ENCODE measurements at places on chromosomes 1 and 21. TPM values are rescaled to one million over a fixed set of nuclear protein-coding genes. Genes with fewer than 3 reads are reported as not detected.

- H3K36me3 ChIP-seq: no peaks in the 10 kb centered on the region
- peak overlapping the region; percentile 48 for H3K4me3 ChIP-seq
- no peaks in the 10 kb centered on the region for H3K27me3 ChIP-seq
- peak; percentile 73 for DNase-seq
Measured at GRCh38 chr1:244304156-244304555, 147.6 kb downstream of the ADSS2 start.

DNA sequence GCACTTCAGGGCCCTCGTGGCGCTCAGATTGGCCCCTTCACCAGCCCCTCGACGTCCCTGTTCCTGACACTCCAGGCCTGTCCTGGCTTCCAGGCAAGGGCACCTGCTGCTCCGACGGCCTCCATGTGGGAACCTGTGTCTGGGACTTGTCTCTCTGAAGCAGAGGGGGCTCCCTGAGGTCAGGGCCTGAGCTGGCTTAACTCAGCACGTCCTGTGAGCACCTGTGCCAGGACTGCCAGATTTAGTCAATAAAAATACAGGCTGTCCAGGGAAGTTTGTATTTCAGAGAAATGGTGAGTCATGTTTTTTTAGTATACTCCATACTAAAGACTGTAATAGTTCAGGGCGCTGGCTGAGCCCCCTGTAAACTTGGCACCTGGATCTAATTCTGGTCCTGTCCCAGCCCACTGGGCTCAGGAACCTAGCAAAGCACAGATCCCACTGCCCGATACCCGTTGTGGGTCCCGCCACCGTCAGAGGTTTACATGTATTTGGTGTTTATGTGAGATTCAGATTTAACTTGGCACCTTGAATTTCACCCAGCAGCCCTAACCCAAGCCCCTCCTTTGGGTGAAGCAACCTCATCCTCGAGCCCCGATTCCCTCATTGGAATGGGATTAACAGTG, 109.9 kb upstream of the IFFO2 start:
- no peaks in the 10 kb centered on the region for H3K27me3 ChIP-seq
- no peak for DNase-seq
- H3K4me3 ChIP-seq: no peak overlapping the region
- no peak overlapping the region for H3K27ac ChIP-seq
- H3K36me3 ChIP-seq: no peaks in the 10 kb centered on the region

DNA sequence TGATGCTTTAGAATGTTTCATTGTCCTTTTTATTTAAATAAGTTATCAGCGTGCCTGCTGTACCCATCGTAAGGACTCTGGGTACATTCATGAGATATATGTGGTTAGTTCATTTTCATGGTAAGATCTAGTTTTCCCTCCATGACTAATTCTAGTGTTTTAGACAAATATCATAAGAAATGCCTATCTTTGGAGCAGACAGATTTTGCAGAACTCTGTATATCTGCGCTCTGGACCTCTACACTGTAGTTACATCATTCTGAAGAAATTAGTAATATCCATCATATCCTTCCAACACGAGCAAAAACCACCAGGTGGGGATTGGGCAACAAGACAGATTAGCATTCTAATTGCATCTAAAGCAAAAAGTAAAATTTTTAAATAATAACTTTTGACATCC, 499.2 kb downstream of the SETD4 start:
- DNase-seq: no peak
- H3K36me3 ChIP-seq: no peaks in the 10 kb centered on the region
- H3K27me3 ChIP-seq: no peaks in the 10 kb centered on the region

Gene APP
- 88.8 TPM for polyA plus RNA-seq

Gene RGS13
- polyA plus RNA-seq: not detected

DNA sequence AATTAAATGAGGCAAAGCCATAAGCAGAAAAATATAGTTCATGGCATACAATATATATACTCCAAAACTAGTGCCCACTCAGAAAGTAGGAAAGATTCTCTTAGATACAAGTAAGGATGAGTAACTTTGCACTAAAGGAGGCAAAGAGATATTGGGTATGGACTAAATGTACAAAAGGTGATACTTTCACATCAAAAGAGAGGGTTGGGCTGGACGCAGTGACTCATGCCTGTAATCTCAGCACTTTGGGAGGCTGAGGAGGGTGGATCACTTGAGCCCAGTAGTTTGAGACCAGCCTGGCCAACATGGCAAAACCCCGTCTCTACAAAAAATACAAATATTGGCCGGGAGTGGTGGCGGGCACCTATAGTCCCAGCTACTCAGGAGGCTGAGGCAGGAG, 6.7 kb downstream of the KYAT3 start:
- peaks cover 43% of the 10 kb centered on the region for H3K36me3 ChIP-seq
- DNase-seq: no peak
- peaks cover 11% of the 10 kb centered on the region for H3K4me1 ChIP-seq
- H3K27me3 ChIP-seq: no peaks in the 10 kb centered on the region
- no peak overlapping the region for H3K27ac ChIP-seq

DNA sequence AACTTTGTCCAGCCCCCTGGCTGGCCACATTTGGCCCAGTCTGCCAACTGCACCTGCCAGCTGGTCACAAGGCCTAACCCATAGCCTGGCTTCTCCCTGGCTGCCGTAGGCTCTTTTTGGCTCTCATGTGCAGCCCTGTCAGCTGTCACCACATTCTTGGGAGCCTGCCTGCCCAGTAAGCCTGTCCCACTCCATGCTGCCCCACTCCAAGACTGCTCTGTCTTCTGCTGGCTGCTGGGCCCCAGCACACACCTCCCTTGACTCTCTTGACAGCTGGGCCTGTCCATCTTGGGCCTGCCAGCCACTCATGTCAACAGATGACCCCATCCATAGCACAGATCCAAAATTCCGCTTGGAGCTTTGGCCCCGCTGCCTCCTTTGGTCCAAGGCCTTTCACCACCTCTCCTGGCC, 74.3 kb upstream of the EDN2 start:
- H3K27ac ChIP-seq: no peak overlapping the region
- H3K27me3 ChIP-seq: no peaks in the 10 kb centered on the region
- no peak for DNase-seq
- peaks cover 3% of the 10 kb centered on the region for H3K36me3 ChIP-seq
- no peak overlapping the region for H3K4me3 ChIP-seq

DNA sequence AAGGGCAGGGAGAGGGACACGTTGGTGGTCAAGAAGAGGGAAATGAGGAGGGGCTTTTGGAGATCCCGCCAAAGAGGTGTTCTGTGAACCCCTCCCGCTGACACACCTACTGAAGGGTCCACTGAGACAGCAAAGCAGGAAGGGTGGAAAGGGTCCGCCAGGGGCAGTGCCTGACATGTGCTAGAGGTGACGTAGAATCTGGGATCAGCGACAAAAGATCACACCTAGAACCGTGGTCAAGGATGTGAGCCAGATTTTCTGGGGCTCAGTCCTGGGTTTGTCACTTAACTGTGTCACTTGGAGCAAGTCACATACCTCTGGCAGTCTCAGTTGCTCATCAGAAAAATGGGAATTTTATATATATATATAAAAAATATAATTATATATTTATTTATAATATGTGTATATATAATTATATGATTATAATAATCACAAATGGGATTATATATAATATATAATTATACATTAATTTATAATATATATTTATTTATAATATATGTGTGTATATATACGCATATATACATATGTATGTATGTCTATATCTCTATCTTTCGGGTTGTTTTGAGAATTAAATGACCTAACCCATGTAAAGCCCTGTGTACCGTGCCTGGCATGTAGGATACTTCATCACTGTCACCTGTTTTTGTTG, 35.0 kb upstream of the ATP5PO start:
- DNase-seq: no peak
- H3K4me3 ChIP-seq: no peak overlapping the region
- peaks cover 26% of the 10 kb centered on the region for H3K4me1 ChIP-seq
- no peaks in the 10 kb centered on the region for H3K27me3 ChIP-seq
- no peaks in the 10 kb centered on the region for H3K36me3 ChIP-seq

DNA sequence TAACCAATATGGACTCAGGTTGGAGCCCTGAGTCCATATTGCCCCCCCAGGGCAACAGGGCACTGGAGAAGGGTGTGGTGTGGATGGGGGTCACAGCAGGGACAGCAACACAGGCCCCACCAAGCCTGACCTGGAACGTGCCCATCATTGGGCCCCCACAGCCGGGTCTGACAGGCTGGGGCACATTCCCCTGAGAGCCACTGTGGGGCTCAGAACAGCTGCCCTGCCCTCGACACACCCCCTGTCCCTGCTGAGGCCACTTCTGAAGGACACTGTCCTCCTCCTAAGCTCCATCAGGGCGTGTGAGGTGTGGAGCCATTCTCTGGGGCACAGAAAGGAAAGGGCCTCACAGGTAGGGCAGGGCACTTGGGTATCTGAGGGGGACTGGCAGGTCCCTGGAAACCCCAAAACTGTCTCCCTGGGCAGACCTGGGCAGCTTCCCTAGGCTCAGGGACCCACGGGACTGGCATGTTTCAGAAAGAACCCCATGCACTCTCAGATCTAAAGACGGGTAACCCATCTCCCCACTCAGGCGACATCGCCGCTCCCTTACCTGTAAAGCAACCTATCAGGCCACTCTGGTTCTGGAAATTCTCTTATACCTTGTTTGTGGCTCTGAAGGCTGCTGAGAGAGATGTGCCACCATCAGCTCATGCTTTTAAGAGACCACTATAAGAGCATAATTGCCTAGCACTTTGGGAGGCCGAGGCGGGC, 95.5 kb downstream of the DMRTB1 start:
- H3K4me3 ChIP-seq: no peak overlapping the region
- DNase-seq: no peak
- no peak overlapping the region for H3K27ac ChIP-seq
- no peaks in the 10 kb centered on the region for H3K36me3 ChIP-seq
- no peaks in the 10 kb centered on the region for H3K4me1 ChIP-seq

Gene UAP1
- 2.8 TPM for polyA plus RNA-seq

DNA sequence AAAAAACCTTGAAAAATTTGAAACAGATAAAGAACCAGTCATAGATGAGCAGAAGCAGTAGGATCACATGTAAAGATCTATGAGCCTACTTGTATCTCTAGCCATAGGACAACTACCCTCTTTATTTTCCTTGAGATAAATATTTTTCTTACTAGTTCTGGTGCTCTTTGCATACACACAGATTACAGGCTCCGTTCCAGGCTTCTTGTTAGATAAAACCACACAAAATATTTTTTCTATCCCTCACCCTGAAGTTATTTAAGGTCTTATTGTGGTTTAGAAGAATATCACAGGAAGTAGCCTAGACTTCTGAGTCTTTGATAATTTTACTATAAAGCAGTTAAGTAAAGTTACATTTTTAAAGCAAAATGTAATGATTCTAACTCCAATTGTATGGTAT, 512.2 kb downstream of the NEGR1 start:
- H3K4me3 ChIP-seq: no peak overlapping the region
- H3K27me3 ChIP-seq: no peaks in the 10 kb centered on the region

GRCh38 chr1:200963076-200963475, 60.4 kb downstream of the KIF21B start:
- no peak for DNase-seq
- H3K27ac ChIP-seq: no peak overlapping the region
- H3K4me3 ChIP-seq: no peak overlapping the region
- no peaks in the 10 kb centered on the region for H3K4me1 ChIP-seq
- H3K27me3 ChIP-seq: no peaks in the 10 kb centered on the region

GRCh38 chr21:34836103-34836932, 167.5 kb downstream of the CLIC6 start:
- H3K27me3 ChIP-seq: no peaks in the 10 kb centered on the region
- H3K4me1 ChIP-seq: peaks cover 41% of the 10 kb centered on the region
- no peak overlapping the region for H3K4me3 ChIP-seq
- DNase-seq: peak; percentile 91

- no peak overlapping the region for H3K27ac ChIP-seq
- no peaks in the 10 kb centered on the region for H3K27me3 ChIP-seq
- H3K4me3 ChIP-seq: no peak overlapping the region
- no peaks in the 10 kb centered on the region for H3K36me3 ChIP-seq
- no peak for DNase-seq
Measured at GRCh38 chr1:208475951-208476845, 232.0 kb upstream of the PLXNA2 start.

DNA sequence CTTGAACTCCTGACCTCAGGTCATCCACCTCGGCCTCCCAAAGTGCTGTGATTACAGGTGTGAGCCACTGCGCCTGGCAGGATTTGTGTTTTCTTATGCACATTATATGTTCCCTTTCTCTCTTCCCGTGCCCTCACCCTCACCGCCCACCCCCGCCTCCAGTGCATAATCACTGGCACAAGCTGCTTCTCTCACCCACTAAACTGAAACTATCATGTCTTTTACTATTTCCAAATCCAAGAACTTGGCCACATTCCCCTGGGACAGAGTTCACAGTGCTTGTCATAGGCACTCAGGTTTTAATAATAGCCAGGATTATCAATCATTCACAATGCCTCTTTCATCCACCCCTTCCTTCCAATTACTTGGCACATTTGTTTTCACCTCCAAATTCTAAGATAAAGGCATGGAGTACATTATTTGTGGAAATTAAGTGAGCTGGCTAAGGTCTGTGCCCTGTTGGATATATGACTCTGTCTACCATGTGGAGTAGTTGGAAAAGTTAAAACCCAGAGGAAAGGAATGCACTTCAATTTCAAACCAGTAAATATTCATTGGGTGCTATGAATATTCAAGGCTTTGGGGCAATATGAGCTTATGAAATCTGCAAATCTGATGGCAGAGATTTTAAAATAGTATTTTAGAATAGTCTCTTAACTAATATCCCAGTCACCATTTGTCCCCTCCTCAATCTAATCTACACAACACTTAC, 17.6 kb upstream of the MAPKAPK2 start:
- no peak overlapping the region for H3K27ac ChIP-seq
- H3K27me3 ChIP-seq: peaks cover 2% of the 10 kb centered on the region
- peaks cover 27% of the 10 kb centered on the region for H3K4me1 ChIP-seq
- DNase-seq: no peak
- H3K4me3 ChIP-seq: no peak overlapping the region
- no peaks in the 10 kb centered on the region for H3K36me3 ChIP-seq

Gene UBL4B
- not detected for polyA plus RNA-seq

GRCh38 chr1:68372487-68372886, 77.3 kb downstream of the RPE65 start:
- H3K36me3 ChIP-seq: no peaks in the 10 kb centered on the region
- no peaks in the 10 kb centered on the region for H3K27me3 ChIP-seq
- no peak for DNase-seq
- no peaks in the 10 kb centered on the region for H3K4me1 ChIP-seq
- no peak overlapping the region for H3K4me3 ChIP-seq

DNA sequence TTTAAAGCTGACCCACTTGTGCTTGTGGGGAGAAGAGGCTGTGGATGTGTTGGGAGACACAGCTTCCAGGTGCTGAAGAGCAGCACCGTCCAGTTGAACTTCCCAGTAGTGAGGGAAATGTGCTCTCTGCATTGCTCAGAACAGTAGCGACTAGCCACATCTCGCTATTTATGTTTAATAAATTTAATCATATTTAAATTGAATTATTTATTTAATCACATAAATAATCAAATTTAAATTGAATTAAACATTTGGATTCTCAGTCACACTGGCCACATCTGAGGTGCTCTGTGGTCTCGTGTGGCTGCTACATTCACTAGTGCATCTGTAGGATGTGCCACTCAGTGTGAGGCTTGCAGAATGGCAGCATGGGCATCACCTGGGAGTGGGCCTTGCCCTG, 20.1 kb downstream of the NTPCR start:
- no peak overlapping the region for H3K27ac ChIP-seq
- no peak for DNase-seq
- no peaks in the 10 kb centered on the region for H3K27me3 ChIP-seq
- no peaks in the 10 kb centered on the region for H3K4me1 ChIP-seq
- peaks cover 82% of the 10 kb centered on the region for H3K36me3 ChIP-seq
